Spleen (tissue), 13 donors: ENCODE measurements at places on chromosomes 11 and 22.

- DNase-seq: no peak
Observed at GRCh38 chr11:12829131-12829530, 154.9 kb downstream of the TEAD1 start.

- DNase-seq: no peak
Observed at GRCh38 chr11:27773884-27774283, 73.6 kb upstream of the BDNF start.

DNA sequence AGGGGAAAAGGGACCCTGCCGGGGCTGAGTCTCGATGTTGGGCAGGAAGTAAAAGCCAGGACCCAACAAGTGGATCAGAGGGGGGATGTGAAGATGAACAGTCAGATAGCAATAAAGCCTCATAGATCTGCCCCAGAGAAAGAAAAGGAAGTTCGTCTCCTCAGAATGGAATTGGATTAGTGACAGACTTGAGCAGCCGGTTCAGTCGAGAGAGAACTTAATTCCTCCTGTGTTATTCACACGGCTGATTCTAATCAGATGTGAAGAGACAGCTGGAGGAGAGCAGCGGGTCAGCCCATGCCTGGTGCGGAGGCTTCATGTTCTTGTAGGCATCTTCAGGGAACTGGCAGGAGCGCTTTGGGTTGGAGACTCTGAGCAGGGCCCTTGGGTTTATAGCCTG is 29.3 kb upstream of the CABP7 start:
- no peak for DNase-seq

GRCh38 chr11:27600656-27601055 is 94.1 kb upstream of the LIN7C start:
- DNase-seq: no peak

GRCh38 chr11:62033191-62034035 is 66.0 kb upstream of the FTH1 start:
- no peak for DNase-seq

DNA sequence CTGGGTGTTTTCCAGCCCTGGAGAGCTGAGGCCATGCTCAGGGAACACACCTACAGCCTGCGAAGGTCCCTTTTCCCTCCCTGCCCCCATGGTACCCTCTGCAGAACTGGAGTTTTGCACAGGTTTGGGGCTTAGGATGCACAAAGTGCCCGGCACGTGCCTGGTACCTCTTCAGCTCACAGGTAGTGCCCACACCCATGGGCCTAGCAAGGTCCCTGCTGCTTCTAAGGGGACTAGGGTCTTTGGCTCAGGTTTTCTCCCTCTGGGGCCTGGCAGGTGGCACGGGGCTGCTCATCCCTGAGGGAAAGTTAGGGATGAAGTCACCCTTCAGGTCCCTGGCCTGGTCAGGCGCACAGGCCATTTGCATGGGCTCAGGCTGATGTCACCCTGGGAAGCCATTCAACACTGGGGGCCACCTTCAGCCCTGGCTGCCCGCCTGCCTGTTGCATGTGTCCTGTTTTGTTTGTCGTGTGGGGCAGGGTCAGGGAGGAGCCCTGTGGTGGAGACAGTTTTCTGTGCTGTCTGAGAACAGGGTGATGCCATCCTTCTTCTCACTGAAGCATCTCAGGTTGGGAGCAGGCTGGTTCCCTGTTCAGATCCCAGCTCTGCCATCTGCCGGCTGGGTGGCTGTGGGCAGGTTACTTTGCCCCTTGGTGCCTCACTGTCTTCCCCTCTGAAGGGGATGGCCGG is 68.3 kb upstream of the CRYBB3 start:
- DNase-seq: no peak

GRCh38 chr11:33778675-33779074 is 4.4 kb upstream of the FBXO3 start:
- no peak for DNase-seq

DNA sequence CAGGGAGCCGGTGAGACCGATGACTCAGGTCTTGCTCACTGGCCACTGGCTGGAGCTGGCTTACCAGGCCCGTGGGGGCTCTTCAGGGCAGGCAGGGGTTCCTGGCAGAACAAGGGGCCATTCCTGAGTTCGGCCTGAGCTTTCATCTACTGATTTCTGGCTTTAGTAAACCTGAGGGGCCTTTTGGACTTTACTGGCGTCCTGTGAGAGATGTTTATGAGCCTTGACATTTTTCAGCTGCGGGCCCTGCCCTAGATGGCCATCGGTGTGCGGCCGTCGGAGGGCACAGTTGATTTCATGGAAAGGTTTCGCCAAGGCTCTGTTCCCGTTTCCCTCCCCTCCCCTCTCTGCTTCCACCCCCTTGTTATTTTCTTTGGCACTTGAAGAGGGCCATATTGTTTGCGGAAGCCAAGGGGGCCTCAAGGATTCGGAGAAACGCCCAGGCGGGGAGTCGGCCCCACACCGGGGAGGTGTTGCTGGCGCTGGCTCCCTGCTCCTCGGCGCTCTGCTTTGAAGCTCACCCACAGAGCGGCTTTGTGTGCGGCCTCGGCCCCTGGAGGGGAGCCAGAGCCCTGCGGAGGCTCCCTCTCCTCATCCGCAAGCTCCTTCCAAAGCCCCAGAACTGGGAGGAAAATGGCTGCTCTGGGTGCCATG is 17.7 kb downstream of the ELF5 start:
- no peak for DNase-seq
